Stimulated activated CD8-positive, alpha-beta memory T cell treated with anti-CD3 and anti-CD28 coated beads, Interleukin-15, amount 100 ng/mL, for 1 hour (primary cell): ENCODE measurements at places on chromosomes 13 and 19.

- peak; percentile 68 for DNase-seq
Observed at GRCh38 chr19:18932216-18932841, 8.7 kb downstream of the HOMER3 start.

- DNase-seq = no peak
Observed at GRCh38 chr19:30547246-30547645, 175.1 kb downstream of the ZNF536 start.

GRCh38 chr13:60425332-60425731 is 28.3 kb downstream of the TDRD3 start:
- no peak for DNase-seq

- peak; percentile 51 for DNase-seq
Observed at GRCh38 chr19:2503521-2504109, 27.7 kb downstream of the GADD45B start.

GRCh38 chr13:25151626-25152195 is 20.4 kb downstream of the AMER2 start:
- DNase-seq = no peak

DNA sequence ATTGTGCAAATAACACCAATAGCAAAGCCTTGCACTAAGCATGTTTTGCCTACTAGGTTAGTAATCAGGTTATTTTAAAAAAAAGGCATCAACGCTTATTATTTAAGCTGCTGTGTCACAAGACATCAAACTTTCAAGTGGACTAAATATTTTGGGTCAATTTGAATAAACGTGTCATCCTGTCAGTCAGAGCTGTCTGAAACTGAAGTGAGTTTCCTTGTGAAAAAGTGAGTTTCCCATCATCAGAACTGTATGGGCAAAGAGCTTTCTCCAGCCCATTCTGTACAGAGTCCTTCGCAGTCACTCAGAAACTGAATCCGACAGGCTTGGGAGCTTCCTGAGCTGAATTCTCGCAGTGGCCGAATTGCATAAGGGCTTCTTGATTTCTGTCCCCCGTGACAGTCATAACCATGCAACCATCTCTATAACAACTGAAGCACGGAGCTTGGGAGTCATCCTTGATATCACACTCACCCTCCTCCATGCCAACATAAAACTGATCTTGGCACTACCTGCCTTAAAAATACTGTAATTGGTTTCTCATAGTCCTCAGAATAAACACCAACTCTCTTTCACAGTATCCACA is 139.8 kb downstream of the MIPEP start:
- DNase-seq = no peak

- DNase-seq = no peak
Observed at GRCh38 chr13:70593716-70594115, 485.5 kb upstream of the KLHL1 start.
